ENCODE measurements at places on chromosomes 13 and 19.

DNA sequence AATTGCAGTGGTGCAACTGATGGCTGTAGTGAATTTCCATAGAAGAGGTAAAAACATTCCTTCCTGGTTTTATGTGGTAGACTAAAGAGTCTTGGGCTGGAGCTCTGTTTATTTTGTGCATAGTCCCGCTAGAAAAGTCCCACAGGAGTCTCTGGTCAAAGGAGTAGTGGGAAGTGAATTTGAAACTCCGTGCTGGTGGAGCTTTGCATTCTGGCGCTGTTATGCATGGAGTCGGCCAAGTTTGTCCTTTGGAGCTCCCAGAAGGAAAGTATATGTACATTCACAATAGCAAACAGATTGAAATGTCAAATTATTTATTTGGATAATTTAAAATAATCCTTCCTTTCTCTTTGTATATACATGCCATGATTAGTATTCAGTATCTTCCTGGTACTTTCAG, 296.5 kb downstream of the LMO7 start:
- no peak for DNase-seq

DNA sequence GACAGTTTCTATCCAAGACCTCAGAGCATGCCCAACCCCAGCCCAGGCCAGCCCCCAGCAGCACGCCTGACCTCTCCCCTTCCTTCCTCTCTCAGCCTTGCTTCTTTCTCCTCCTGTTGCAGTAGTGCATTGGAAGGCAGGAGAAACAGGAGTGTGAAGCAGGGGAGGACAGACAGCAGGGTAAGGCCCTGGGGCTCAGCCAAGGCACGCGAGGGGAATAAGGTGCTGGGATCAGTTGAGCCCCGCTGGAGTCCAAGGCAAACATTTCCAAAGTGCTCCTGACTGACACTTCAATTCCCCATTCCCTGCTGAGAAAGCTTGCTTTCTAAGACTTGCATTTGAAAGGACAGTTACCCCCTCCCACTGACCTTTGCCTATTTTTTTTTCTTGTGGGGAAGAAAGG, 73.1 kb upstream of the OLFM4 start:
- DNase-seq = no peak

GRCh38 chr13:20331419-20331818, 99.3 kb upstream of the GJB6 start:
- DNase-seq = no peak

GRCh38 chr13:109336730-109337129, 449.7 kb downstream of the IRS2 start:
- DNase-seq = no peak

- no peak for DNase-seq
Measured at GRCh38 chr19:33309826-33310225, 7.5 kb upstream of the CEBPA start.

- no peak for DNase-seq
Measured at GRCh38 chr19:35742121-35742724, at the start of gene IGFLR1. IGFLR1 (minus strand) TSS chr19:35742452; CDS start chr19:35741180, 1,272 bp downstream.

DNA sequence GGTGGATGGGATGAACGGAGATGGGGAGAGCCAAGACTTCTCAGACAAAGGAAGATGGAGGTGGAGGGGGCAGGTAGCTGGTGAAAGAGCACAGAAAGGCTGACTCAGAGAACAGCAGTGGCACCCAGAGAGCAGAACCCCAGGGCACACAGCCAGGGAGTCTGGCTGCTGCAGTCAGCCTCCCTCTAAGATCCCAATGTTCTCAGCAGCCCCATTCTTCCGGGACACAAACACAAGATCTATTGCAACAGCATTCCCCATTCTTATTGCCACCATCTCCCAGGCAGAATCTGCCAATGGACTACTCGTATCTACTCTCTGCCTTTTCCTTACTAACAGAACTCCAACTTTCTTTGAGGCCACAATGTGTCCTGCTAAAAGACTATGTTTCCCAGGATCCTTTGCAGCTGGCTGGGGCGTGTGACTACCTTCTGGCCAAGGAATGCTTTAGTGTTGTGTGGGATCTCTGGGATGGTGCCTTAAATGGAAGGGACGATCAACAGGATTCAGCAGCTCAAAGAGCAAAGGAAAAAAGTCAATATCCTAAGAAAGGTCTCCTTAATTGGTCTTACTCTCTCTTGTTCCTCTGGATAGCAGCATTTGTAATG, 7.5 kb downstream of the THAP8 start:
- no peak for DNase-seq

DNA sequence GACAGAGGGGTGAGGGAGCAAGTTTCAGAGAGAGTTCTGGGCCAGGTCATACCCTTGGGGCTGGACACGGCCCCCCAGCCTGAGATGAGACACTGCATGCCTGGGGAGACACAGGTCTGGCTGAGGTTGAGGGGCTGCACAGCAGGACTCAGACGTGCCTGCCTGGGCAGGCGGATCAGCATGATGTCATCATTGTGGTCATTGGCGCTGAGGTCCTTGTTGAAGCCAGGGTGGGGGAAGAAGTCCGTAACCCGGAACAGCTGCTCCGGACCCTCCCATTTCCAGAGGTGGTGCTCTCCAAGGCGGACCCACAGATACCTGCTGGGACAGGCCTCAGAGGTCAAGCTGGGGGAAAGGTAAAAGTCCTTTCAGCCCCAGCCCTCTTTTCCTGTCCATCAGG, 5.0 kb upstream of the KLK8 start:
- DNase-seq = no peak

DNA sequence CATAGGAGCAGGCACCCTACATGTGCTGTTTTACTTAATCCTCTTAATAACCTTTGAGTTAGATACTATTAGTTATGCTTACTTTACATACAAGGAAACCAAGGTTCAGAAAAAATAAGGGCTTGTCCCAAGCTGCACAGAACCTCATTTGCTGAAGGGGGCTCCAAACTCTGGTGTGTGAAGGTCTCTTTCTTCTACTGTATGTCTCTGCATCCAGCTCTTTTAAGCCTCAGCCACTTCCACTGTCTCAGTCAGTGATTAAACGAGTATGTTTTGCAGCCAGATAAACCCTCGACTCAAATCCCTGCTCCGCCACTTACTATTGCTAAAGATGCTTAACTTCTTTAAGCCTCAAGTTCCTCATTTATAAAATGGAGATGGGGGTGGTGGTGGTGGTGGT, 112.4 kb upstream of the WASF3 start:
- DNase-seq = no peak

- no peak for DNase-seq
Measured at GRCh38 chr19:30762651-30763050, 390.5 kb downstream of the ZNF536 start.

- no peak for DNase-seq
Measured at GRCh38 chr13:96650301-96650886, 343.9 kb downstream of the OXGR1 start.

- DNase-seq = no peak
Measured at GRCh38 chr19:8097681-8098567, 45.4 kb downstream of the CCL25 start.

GRCh38 chr19:2436926-2437325, 9.5 kb upstream of the TIMM13 start:
- DNase-seq = no peak

DNA sequence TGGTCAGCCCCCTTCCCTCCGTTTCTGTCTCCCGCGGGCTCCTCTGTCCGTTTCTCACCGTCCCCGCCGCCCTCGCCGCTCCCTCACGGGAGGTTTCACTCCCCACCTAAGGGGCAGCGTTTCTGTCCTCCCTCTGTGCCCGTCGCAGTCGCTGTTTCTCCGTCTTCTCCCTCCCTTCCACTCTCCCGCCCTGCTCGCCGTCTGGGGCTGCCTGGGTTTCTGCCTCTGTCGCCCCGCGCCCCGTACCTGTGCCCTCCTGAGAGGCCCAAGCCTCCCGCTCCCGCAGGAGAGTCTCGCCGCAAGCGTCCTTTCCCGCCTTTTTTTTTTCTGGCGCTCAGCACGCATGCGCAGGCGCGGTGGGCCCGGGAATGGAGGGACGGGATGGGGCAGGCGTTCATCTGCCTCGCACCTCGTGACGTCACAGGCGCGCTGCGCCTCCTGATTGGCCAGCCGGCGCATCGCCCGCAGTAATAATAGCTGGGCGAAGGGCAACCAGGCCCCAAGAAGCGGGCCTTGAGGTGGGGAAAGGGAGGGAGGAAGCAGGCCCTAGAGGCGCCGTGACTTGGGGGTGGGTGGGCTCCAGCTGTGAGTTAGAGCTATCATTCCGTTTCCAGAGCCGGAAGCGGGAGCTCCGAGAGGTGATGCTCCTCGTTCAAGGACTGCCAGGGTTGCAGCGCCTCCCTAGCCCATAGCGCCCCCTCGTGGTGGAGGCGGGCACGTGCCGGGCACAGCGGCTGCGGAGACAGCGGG, 15.4 kb downstream of the SSC5D start:
- peak; percentile 75 for DNase-seq

- DNase-seq = no peak
Measured at GRCh38 chr19:12969292-12969988, at the start of gene DAND5. DAND5 (plus strand) TSS chr19:12969576; CDS start chr19:12969661, 85 bp downstream.

- DNase-seq = no peak
Measured at GRCh38 chr19:54281007-54281728, at the start of gene LILRB2. LILRB2 (minus strand) TSS chr19:54281110; CDS start chr19:54280496, 614 bp downstream.

- no peak for DNase-seq
Measured at GRCh38 chr13:107942030-107942617, 273.2 kb downstream of the LIG4 start.

- peak; percentile 56 for DNase-seq
Measured at GRCh38 chr19:51799034-51799773, 4.2 kb downstream of the FPR3 start.

- DNase-seq = no peak
Measured at GRCh38 chr13:40629678-40630384, 36.6 kb downstream of the FOXO1 start.

DNA sequence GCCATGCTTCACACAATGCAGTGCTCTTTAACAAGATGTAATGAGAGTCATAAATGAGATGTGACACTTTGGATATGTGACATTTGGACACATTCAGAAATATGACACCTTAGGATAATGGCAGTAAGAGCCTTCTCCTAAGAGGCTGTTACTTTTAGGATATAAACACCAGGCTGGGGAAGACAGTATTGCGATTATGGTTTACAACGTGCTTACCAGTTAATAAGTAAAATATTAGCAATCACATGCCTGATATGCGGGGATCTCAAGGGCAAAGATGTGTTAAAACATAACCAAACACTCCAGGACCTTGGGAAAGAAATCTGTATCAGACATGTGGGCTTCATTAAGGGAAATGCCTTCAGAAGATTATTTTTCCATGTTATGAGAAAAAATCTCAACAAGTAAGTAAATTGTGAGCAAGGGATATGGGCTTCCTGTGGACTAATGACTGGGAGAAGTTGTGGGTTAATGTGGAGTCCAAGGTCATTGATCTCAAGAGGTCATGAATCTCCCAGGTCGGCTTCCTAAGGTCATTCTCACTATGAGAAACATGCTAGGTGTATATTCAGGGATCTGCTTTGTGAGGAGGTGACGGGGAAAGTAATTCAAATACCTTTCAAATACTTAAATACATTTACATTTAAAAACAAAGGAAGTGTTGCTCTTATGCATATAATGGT, 105.3 kb downstream of the STARD13 start:
- no peak for DNase-seq

GRCh38 chr13:29893438-29893837, 43.0 kb upstream of the UBL3 start:
- DNase-seq = no peak

GRCh38 chr13:25175026-25175425, 2.9 kb upstream of the AMER2 start:
- DNase-seq = no peak

DNA sequence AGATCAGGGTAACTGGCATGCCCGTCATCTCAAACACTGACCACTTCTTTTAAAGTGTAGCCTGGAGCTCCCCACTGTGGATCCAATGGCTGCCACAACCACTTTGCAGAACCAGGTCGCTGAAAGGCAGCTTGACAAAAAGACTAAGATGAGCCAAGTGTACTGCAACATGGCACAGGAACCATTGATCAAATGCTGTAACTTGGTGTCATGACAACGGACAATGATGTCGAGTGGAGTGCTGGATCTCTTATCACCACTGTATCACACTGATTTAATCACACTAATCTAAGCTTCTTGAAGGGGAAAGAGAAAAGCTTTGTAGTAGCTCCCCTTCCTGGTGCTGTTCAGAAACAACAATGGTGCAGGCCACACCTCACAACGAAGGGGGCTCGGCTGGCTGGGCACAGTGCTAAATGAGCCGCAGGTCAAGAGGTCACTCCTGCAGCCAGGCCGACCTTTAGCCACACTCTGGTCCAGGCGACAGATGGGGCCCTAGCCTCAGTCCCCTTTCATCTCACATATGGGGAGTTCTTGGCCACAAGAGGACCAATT, 2.2 kb upstream of the TNFRSF19 start:
- DNase-seq = no peak

Data from GOT3 (cell line).